ENCODE measurements at places on chromosomes 5 and 9. TPM values are rescaled to one million over a fixed set of nuclear protein-coding genes. Genes with fewer than 3 reads are reported as not detected.

ITK gene
- not detected for total RNA-seq

SLC25A48 gene
- total RNA-seq = not detected

SV2C gene
- total RNA-seq = not detected

LRRC70 gene
- 0.12 TPM for total RNA-seq

FYB1 gene
- 14.4 TPM for total RNA-seq

PKD2L2 gene
- 0.07 TPM for total RNA-seq

ANKRD18A gene
- total RNA-seq = 13.1 TPM

MYOT gene
- not detected for total RNA-seq

PPP2CA gene
- 267 TPM for total RNA-seq

NIPAL4 gene
- 13.5 TPM for total RNA-seq

ADAMTS2 gene
- total RNA-seq = 0.09 TPM
